ENCODE measurements at places on chromosomes 2 and 18.

GRCh38 chr18:63197246-63197869 lies 122.2 kb downstream of the BCL2 start:
- DNase-seq: no peak

DNA sequence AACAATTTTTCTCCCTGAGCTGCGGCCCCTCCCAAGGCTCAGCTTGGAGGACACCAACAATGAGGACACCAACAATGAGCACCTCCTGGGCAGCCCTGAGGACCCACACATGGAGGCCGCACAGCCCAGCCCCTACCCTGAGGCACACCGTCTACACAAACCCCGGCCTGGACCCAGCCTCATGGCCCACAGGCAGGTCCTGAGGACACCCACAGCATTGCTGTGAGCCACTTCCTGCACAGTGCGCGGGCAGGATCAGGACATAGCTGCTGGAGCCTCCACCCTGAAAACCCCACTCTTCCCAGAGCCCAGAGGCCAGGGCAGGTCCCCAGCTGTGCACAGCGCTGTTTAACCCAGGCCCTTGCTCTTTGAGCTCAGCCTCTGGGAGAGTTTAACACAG lies 194.3 kb downstream of the RTP5 start:
- no peak for DNase-seq

GRCh38 chr18:64119916-64120315 lies 29.0 kb downstream of the LINC00305 start:
- DNase-seq: no peak

GRCh38 chr2:69495861-69496260 lies 58.6 kb upstream of the NFU1 start:
- no peak for DNase-seq

DNA sequence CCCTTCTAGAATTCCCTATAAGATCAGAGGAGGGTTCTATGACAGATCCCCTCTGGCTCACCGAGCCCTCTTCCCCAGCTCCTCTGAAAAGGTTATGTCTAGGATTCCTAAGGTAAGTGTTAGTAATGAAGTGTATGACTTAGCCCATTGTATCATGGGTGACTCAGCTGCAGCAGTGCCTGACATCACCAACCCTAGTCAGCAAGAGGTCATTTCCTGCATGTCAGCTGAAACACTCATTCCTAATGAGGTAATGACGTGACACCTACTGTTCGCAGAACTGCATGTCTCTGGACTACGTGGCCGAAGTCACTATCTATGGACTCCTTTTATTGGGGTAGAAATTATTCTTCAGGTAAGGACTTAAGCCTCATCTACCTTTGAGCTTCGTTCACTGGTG lies 196.1 kb upstream of the MYT1L start:
- no peak for DNase-seq

- no peak for DNase-seq
These were observed 881.8 kb downstream of the SLC4A3 start for GRCh38 chr2:220509096-220509757.

GRCh38 chr2:188604579-188604978 lies 312.9 kb downstream of the GULP1 start:
- no peak for DNase-seq

DNA sequence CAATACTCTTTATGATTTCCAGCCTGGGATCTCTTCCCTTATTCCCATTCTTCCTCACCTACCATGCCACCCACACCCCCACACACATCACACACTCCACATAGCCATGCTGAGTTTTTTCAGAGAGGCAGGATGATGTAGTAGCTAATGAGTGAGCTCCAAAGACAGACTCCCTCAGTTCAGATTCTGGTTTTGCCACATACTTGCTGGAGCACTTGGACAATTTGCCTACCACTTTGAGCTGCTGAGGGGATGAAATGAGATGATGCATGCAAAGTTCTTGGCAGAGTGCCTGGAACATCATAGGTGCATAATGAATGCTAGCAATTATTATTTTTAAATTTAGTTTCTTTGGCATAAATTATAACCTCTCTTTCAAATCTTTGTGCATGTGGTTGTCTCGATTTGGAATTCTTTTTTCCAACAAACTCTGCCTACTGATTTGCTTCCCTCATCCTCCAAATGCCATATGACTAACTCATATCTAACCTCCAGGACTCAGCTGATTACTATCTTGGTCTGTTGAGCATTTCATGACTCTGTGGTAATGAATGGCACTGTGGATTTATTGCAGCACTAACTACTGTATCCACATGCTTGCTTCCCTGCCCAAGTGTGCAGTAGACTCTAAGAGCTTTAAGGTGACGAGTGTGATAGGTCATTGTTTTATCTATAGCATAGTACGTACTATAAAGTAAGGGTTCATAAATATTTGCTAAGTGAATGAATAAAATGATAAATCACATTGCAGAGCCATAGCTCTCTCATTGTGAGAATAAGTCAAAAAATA lies 99.1 kb downstream of the TACR1 start:
- DNase-seq: no peak

- no peak for DNase-seq
These were observed 786.0 kb upstream of the SLC39A10 start for GRCh38 chr2:194870974-194871535.
